ENCODE measurements at places on chromosomes 2 and 18.

DNA sequence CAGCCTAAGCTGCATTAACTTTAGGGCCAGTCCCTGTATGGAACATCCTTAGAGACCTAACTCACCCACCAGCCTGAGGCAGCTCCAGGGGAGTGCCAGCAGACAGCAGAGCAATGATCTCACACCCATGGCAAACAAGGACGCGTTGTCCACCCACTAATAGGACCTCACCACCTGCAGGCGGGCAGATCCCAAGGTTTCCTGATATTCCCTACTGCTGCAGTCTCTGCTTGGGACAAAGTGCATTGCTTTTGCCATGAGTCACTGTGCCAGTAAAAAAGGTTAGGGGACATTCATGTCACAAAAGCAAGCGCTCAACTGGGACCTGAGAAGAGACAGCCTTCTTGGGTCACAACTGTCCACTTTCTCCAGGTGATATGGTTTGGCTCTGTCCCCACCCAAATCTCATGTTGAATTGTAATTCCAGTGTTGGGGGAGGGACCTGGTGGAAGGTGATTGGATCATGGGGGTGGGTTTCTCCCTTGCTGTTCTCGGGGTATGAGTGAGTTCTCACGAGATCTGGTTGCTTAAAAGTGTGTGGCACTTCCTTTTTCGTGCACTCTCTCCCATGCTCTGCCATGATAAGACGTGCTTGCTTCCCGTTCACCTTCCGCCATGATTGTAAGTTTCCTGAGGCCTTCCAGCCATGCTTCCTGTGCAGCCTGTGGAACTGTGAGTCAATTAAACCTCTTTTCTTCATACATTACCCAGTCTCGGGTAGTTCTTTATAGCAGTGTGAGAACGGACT is 160.2 kb downstream of the MIB1 start:
- no peak for DNase-seq

GRCh38 chr2:121194626-121195025 is 90.4 kb downstream of the TFCP2L1 start:
- no peak for DNase-seq

GRCh38 chr2:25385910-25386309 is 44.2 kb upstream of the DNMT3A start:
- no peak for DNase-seq

GRCh38 chr2:76019128-76019527 is 308.4 kb upstream of the GCFC2 start:
- no peak for DNase-seq

- no peak for DNase-seq
These were observed 28.2 kb downstream of the GEMIN6 start for GRCh38 chr2:38806015-38806732.

DNA sequence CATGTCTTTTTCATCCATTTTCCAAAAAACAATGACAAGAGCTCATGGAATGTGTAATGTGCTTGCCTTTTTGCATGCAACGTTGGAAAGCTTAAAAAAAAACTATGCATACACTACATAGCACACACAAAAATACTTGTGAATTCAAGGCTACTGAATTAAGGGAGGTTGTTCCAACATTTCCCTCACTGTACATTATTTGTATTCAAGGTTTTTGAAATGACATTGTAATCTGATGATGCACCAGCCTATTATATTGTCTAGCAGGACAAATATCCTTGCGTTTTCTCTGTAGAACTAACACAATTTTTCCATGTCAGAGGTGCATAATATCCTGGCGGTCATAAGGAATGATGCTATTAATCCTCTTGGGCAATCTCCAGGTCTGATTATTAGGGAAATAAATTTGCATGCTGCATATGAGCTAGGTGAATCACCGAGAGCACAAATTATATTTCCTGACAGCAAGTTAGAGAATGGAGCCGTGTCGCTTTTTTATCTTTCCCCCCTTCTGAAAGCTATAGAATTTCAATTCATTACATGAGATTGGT is 836.9 kb upstream of the FANCL start:
- DNase-seq, result peak; percentile 8

GRCh38 chr2:33496726-33497125 is 20.3 kb downstream of the RASGRP3 start:
- no peak for DNase-seq

GRCh38 chr2:126399001-126399400 is 257.0 kb upstream of the GYPC start:
- no peak for DNase-seq
